Right renal cortex interstitium (tissue), 3 donors: ENCODE measurements at places on chromosomes 11 and 22.

DNA sequence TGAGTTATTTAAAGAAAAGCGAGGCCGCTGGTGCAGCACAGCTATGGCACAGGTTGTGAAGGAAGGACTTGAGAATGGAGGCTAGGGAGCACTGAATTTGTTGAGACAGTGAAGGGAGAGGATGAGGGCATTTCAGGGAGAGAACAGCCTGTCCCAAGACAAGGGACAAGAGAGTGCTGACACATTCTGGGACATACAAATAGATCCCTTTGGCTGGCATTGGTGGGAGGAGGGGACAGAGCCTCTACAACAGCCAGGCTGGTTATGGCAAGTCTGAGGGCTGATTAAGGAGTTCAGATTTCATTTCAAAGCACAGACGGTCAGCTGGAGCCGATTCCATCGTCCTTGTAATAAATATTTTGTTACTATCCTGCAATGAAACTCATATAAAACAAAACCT, 1.7 kb upstream of the SLC29A2 start:
- DNase-seq, result no peak

GRCh38 chr22:21972293-21972779, 10.3 kb downstream of the TOP3B start:
- no peak for DNase-seq

GRCh38 chr11:65071907-65072630, 11.8 kb downstream of the CDCA5 start:
- no peak for DNase-seq

DNA sequence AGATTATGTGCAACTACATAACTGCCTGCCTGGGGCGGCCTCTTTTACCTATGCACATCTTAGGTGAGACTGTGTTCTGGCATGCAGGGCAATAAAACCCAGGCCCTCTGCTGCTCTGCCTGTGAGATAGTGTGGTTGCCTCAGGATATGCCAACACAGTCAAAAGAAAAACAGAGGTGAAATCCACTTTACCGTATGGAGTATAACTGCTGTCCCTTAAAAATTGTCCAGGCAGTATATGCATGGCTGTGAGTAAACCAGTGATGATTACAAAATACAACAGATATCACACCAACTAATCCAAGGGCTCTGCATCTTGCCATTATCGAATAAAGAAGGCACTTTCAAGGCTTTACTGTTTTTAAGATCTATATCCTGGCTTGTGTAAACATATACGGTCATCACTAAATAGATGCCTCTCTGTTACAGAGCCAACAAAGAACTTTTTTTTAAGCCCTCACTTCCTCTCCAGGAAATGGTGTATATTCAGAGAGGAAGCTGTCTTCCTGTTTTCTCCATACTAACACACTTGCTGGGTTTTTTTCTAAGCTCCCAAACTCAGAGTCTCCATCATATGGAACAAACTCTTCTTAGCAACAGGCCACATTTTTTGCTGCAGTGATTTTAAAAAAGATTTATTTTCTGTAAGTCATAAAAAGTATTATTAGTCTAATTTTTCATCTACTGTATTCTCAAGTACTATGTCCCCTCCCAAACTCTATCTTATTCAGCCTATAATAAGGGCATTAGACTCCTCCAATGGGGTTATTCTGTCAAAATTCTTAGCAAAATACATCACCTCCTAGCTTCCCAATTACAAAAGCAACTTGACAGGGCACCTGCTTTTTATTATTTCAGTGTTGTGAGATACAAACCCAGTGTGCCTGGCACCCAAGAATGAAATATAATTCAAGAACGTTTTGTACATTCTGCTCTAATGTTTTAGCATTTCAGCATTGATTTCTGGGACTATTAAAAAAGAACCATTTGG, 135.2 kb downstream of the MAML2 start:
- DNase-seq, result no peak

DNA sequence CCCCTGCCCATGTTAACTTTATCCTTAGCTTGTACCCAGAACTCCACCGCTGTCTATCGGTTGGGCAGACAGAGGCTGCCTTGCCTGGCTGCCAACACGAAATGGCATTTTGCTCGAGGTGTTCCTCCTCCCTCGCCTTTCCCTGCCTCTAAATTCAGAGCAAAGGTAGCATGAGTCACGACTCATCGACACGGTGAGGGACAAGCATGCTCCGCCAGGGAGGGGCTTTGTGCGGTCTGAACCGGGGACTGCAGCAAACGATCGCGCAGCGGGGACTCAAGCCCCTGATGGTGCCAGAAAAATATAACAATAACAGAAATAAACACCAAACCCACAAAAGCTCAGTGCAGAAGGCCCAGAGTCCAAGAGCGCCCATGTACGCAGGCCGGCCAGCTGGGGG, 52.3 kb downstream of the RTL6 start:
- no peak for DNase-seq
